ENCODE measurements at places on chromosomes 1 and 21.
A peak's percentile ranks its signal among the peaks of the same experiment; 100 is the strongest.

- peak; percentile 42 for DNase-seq
Measured at GRCh38 chr1:2607641-2608091, 21.1 kb downstream of the PRXL2B start.

GRCh38 chr1:96358057-96358456 lies 363.5 kb upstream of the PTBP2 start:
- DNase-seq: no peak

DNA sequence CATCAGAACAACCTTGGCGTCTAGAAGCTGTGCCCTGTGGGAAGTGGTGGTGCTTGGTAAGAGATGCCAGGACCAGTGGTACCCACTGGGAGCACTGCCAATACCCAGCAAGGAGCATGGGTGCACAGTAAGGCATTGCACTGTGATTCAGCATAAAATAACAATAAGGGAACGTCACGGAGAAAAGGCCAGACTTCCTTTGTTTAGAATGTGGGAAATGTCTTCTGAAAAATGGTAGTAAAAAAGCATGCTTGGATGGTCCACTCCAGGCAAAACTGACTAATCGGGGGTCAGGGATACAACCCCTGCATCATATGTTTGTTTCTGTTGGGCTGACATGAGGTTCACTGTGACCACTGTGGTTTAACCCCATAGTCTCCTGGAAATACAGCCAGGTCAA lies 14.7 kb downstream of the METTL18 start:
- no peak for DNase-seq

DNA sequence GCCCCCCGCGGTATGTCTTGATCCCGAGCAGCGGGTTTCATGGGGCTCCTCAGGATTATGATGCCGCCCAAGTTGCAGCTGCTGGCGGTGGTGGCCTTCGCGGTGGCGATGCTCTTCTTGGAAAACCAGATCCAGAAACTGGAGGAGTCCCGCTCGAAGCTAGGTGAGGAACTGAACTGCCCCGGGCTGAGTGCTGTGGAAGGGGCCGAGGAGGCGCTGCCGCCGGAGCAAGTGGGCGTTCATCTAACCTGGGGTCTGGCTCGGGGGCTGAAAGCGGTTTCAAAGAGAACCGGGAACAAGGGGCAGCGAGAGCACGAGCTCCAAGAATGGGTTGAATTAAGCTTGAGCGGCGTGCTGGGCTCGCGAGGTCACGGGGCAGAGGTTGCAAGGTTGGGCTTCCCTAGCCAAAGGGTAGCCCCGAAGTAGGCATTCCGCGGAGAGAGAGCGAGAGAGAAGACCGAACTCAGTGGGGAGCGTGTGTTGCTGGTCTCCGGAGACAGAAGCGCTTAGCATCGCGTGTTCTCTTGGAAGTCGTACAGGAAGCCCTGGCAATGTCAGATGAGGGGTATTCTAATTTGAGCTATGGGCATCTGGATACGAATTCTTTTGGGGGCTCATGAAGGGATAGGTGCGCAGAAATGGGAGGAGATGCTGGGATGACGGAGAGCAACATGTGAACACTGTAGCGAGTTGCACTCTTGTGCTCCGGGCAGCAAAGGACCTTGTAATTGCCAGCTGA lies 732 bp downstream of the HS2ST1 start:
- DNase-seq: peak; percentile 60

DNA sequence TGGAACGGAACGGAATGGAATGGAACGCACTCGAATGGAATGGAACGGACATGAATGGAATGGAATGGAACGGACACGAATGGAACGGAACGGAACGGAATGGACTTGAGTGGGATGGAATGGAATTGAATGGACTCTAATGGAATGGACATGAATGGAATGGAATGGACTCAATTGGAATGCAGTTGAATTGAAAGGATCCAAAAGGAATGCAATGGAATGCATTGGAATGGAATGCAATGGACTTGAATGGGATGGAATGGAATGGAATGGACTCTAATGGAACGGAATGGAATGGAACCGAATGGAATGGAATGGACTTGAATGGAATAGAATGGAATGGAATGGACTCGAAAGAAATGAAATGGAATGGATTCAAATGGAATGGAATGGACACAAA lies 102.4 kb upstream of the OR4F16 start:
- DNase-seq: no peak

DNA sequence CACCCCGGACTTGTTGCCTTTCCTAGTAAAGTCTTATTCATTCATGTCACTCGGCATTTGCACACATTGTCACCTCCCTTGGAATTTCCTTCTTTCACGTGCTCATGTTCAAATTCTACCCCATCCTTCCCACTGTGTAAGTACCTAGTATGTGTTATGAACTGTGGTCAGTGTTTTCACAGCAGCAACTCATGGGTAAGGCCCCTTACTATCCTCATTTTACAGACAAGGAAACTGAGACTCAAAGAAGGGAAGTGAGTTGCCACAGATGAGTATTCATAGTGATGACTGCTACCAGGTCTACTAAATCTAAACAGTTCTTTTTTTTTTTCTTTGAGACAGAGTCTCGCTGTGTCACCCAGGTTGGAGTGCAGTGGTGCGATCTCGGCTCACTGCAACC lies 10.5 kb downstream of the CITED4 start:
- no peak for DNase-seq

- no peak for DNase-seq
Measured at GRCh38 chr1:158422212-158422611, 3.8 kb downstream of the OR10K2 start.

GRCh38 chr1:60059468-60059867 lies 14.1 kb downstream of the C1orf87 start:
- DNase-seq: no peak

GRCh38 chr1:27507960-27508665 lies 18.1 kb upstream of the WASF2 start:
- no peak for DNase-seq

GRCh38 chr1:56034847-56035481 lies 544.4 kb downstream of the PLPP3 start:
- DNase-seq: no peak

DNA sequence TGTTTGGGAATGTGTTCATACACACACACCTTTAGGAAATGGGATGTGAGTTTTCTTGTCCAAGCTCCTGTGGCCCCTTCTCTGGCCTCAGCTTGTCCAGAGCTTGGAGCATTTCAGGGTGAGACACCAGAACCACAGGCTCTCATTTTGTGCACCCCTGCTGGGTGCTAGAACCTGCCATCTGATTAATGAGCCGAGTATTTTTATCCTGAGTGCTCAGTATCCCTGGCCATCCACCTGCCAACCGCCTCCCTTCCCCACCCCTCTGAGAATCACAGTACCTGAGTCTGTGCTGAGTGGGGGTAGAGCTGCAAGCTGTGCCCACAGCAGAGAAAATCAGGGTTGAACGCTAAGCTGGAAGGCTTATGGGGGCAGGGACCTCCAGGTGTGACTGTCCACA lies 1.4 kb downstream of the CASQ1 start:
- DNase-seq: no peak

DNA sequence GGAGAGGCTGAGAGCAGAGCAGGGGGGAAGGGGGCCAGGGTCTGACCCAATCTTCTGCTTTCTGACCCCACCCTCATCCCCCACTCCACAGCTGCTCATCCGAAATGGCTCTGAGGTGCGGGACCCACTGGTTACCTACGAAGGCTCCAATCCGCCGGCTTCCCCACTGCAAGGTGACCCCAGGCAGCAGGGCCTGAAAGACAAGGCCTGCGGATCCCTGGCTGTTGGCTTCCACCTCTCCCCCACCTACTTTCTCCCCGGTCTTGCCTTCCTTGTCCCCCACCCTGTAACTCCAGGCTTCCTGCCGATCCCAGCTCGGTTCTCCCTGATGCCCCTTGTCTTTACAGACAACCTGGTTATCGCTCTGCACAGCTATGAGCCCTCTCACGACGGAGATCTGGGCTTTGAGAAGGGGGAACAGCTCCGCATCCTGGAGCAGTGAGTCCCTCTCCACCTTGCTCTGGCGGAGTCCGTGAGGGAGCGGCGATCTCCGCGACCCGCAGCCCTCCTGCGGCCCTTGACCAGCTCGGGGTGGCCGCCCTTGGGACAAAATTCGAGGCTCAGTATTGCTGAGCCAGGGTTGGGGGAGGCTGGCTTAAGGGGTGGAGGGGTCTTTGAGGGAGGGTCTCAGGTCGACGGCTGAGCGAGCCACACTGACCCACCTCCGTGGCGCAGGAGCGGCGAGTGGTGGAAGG lies 17.1 kb upstream of the HDAC1 start:
- no peak for DNase-seq

DNA sequence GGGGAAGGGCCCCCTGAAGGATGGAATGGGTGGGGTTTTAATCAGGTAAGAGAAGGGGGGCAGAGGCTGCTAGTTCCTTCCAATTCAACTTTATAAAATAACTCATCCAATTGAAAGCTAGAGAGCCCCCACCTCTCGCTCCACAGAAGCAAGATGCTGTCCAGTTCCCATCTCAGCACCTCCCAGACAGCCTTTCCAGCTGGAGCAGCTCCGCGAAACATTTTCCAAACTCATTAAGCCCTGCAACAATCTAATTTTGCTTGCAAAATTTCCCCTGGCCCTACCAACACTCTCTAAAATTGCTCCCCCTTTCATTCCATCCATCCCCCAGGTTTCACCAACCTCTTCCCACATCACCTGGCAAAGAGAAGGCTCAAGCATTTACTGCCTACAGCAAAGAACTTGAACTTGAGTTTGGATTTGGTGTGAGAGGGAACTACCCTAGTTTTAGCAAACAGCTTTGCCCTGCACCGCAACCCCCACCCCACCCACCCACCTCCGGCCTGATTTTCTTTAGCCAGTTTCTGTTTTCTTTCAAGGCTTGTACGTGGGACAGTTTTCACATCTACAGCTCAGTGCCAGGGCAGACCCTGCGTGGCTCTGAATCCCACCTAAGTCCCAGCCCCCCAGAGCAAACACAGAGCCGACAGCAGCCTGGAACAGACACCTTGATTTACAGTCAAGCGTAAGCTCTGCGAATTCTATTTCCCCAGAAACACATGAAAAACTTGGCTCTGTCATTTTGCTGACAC lies 46.7 kb downstream of the SYF2 start:
- no peak for DNase-seq

- no peak for DNase-seq
Measured at GRCh38 chr1:223856386-223856785, 10.6 kb upstream of the TP53BP2 start.

- DNase-seq: no peak
Measured at GRCh38 chr1:176691251-176692228, 228.6 kb downstream of the PAPPA2 start.

DNA sequence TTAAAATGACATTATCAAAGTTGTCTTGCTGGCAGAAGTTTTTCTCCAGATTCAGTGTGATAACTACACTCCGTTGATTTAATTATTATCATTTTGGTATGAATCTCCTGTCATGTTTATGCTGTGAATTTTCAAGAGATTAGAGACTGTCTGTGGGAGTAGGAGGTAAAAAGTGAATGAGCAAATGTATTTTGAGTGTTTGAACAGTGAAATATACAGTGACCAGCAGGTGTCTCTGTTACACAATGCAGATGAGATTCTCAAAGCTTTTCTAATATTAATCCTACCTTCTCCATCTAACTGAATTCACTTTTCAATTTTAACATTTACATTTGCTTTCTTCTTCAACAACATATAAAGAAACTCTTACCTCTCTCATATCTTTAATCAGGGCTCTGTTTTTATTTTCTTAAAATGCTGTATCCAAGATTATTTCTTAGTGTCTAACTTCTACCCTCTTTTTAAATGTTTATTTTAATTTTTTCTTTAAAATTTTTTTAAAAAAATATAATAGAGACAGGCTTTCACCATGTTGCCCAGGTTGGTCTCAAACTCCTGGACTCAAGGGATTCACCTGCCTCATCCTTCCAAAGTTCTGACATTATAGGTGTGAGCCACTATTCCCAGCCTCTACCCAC lies 20.9 kb upstream of the HSPA13 start:
- no peak for DNase-seq

GRCh38 chr1:48530727-48531351 lies 58.8 kb upstream of the SPATA6 start:
- no peak for DNase-seq

DNA sequence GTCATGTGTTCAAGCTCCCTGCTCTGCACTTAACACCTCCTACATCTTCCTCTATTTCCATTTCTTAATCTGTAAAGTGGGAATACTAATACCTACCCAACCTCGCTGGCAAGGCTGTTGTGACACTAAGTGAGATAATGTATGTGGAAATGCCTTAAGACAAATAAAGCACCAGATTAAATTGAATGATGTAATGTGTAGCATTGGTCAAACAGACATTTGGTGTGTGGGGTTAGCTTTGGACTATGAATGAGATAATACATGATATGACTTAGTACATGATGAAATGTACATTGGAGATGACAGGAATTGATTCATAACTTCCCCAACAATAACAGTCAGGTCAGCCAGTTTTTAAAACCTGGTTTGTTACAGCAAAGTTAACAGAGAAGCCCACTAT lies 5.2 kb downstream of the AMPD1 start:
- DNase-seq: no peak

DNA sequence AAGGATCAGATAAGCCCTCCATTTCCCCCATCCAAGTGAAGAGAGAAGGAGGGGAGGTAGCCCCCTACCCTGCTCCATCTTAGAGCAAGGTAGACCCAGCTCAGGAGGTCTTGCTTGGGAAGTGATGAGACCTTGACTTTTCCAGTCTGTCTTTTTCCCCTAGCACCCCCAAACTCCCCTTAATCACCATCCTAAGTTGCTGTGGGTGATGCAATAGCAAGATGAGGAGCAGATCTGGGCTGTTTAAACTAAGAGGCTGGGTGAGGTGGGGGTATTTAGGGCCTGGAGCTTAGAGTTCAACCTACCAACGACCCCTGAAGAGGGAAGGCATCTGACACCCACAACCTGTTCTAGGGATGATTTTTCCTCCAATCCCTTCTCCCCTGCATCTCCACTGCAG lies 1.7 kb downstream of the ATP1A2 start:
- DNase-seq: no peak

DNA sequence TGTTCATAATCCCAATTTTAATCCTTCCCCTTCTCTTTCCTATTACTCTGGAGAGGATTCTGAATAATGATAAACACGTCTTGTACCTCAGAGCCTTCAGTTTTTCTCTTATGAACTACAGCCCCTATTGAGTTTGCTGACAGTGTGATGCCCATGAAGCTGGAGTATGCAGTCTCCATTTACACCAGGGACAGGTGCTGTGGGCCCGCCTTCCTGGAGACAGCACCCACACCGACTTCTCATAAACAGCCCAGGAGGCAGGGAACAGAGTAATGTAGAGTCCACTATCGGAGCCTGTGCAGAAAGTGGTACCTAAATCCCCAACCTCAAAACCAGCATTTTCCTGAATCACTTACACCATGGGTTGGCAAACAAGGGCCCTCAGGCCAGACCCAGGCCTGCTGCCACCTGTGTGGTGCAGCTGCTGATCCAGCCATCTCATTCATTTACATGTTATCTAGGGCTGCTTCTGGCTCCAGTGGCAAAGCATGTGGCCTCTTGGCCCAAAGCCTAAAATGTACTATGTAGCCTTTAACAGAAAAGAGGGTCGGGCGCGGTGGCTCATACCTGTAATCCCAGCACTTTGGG lies 95.1 kb upstream of the KRTAP19-8 start:
- no peak for DNase-seq

Measured in ureter (tissue), 1 donor.